ENCODE measurements at places on chromosomes 13 and 19.

GRCh38 chr13:102582256-102582655 is 14.5 kb upstream of the TPP2 start:
- no peak for DNase-seq

DNA sequence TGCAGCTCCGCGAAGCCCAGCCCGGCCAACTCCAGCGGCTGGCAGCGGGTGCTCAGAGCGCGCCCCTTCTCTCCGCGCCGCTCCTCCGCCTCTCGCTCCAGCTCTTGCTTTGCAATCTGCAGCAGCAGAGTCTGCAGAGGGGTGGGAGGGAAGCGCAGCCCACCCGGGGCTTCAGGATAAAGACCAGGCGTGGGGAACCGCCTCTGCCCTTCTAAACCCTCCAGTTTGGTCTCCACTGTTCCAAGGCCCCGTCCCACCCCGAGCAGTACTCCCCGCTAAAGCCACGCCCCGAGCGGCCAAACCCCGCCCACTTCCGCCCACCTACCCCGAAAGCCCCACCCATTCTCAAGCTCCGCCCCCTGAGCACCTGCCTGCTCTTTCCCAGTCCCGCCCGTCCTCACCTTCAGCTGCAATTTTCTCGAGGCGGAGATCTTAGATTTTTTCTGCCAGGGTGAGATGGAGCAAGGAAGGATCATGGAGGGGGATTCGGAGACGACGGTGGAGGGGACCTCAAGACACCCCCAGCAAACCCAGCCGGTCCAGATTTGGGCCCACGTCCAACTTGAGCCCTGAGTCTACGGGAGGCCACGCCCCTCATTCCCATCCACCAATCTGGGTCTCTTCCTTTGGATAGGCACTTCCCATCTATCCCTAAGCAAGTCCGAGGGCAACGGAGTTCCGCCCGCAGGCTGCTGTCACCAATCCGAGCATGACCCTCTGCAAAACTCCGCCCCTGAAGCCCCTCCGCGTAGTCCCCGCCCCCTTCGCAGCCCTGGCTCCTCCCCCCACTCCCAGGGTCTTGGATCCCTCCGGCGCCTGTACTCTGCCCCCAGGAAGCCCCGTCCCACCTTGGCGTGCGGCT is 1.1 kb downstream of the TNNI3 start:
- no peak for DNase-seq

DNA sequence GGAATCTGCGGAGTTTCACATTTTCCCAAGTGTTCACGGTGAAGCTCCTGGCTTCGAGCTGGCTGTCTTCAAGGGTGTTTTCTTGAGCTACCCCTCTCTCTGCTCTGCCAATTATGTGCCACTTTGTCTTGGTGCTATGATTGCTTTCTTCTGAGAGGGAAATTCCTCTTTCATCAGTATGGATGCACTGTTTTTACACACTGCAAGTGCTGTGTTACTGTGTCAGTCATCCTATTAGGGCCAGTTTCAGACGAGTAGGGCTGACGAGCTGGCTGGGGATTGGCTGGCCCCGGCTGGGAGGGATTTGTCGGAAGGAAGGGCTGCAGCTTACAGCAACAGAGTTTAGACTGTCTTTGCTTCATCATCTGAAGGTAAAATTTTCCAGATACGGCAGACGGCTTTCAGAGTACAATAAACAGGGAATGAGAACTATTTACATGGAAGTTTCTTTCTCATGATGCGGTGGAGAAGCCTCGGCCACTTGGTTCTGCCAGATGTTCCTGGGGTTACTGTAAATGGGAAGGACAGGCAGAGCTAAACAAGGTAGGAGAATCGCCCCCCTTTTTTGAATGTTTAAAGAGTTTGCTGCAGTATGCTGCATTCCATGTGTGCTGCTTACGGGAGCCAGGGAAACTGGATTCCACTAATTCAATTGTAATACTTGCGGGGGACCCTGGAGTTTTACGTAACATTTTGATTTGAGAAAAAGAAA is at the start of gene MBNL2:
MBNL2 (plus strand) TSS at position 345 of the 712 bp plus-strand sequence. CDS start 53,903 bp downstream, outside the sequence.
- peak; percentile 79 for DNase-seq

- no peak for DNase-seq
Observed at GRCh38 chr13:49278211-49278610, 30.5 kb downstream of the CDADC1 start.

DNA sequence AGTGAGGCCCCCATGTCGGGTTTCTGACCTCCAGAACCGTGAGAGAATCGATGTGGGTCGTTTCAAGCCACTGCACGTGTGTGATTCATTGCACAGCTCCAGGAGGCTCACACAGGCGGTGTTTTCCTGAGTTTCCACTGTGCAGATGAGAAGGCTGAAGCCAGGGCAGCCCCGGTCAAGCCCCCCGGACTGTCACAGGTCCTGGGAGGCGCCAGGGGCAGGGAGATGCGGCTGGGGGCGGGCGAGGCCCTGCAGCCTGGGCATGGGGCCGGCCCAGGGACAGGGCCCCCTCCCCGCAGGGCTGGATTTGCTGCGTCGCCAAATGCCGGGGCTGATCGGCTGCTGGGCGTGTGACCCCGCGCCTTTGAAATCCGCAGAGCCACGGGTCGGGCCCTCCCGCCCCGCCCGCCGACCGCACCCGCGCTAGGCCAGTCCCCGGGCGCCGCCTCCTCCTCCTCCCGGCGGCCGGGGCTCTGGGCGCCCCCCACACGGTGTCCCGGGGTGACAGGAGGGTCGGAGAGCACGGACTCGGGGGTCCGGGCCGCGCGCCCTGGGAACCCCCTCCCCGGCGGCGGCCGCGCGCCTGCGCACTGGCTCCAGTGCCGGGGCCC is 9.9 kb upstream of the MKNK2 start:
- DNase-seq: no peak

DNA sequence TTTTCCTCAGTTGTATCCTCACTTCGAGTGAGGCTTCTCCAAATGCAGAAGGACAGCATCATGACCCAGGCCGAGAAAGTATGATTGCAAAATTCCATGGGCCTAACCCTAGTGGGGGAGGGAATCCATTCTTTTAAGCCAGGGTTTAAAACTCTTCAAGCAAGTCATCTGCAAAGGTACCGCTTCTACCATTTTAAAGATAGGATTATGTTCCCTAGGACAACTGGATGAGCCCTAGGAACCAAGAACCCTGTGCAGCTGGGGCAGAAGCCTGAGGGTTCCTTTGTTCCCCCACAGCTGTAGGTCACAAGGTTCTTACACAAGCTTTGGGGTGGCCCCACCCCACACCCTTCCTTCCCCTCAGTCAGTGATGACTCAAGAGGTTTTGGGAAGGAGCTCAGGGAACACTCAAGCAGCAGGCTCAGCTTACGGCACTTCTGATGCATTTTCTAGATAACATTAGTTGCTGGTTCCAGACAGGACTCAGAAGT is 13.5 kb downstream of the ARL11 start:
- no peak for DNase-seq

DNA sequence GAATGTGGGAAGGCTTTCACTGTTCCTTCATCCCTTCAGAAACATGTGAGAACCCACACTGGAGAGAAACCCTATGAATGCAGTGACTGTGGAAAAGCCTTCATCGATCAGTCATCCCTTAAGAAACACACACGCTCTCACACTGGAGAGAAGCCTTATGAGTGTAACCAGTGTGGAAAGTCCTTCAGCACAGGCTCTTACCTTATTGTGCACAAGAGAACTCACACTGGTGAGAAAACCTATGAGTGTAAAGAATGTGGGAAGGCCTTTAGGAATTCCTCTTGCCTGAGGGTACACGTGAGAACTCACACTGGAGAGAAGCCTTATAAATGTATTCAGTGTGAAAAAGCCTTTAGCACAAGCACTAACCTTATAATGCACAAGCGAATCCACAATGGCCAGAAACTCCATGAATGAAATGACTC is 18.6 kb downstream of the ZNF177 start:
- no peak for DNase-seq

DNA sequence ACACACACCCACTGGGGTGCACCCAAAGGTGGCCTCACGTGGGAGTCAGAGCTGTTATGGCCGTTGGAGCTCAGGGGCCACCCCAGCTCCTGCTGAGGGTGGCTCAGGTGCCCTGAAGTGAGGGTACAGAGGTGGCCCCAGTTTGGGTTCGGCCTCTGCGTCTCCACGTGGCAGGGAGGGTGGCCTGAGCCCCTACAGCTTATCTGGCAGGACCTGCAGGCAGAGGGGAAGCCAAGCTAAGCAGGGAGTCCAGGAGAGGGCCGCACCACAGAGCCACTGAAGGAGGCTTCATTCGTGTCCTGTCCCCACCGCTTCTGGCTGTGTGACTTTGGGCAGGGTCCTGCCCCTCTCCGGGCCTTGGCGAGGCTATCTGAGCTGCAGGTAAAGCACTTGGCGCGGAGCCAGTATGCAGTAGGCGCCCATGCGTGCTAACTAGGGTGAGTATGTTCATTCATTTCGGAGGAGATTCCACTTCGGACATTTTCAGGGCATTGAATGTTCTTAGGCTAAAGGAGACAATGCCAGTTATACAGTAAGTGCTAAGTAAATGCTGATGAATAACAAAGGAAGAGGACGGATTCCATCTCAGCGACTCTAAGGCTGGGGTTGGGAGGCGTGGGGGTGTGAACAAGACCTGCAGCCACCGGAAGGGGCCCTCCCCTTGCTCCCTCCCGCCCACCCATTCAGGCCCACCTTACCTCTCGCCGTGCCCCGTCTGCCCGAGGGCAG is 4.9 kb downstream of the REX1BD start:
- no peak for DNase-seq

DNA sequence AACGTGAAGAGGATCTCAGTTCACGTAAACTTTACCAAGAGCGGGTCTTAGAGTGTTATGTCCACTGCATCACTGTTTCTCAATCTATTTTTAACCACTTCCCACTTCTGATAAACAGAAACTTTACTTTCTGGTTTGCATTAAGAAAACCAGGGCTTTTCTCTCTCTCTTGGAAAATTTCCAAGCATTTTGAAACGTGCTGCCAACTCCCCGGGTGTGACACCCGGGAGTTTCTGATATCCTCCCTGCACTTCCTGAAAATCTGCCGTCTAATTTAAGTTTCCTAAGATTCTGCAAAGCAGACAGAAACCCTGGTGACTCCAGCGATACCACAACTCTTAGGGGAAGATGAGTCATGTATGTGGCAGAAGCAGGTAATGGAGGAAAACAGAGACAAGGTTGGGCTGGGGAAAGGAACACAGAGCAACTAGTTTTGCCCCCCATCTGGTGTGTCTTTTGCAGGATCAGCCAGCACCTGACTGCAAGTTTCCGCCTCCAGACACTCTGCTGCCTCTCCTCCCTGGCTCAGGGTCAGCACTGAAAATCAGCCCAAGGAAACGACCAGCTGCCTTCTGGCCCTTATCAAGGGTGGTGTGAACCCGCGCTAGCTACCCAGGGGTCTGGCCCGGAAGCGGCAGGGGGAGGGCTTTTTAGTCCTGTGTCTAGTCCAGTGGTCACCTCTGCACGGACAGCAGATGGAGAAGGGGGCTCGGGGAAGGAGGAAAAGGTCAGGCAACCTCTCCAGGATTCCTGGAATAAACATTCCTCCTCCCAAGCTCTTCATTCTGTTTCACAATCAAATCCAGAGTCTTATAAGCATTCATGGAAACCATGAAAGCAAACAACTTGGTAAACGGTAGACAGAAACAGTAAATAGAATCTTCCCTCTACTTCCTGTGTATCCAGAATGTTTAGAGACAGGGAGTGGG is 11.3 kb upstream of the FFAR2 start:
- no peak for DNase-seq

All from thymus (tissue), 14 donors.